ENCODE measurements at places on chromosomes 6 and 20. TPM values are rescaled to one million over a fixed set of nuclear protein-coding genes. Genes with fewer than 3 reads are reported as not detected.

DNA sequence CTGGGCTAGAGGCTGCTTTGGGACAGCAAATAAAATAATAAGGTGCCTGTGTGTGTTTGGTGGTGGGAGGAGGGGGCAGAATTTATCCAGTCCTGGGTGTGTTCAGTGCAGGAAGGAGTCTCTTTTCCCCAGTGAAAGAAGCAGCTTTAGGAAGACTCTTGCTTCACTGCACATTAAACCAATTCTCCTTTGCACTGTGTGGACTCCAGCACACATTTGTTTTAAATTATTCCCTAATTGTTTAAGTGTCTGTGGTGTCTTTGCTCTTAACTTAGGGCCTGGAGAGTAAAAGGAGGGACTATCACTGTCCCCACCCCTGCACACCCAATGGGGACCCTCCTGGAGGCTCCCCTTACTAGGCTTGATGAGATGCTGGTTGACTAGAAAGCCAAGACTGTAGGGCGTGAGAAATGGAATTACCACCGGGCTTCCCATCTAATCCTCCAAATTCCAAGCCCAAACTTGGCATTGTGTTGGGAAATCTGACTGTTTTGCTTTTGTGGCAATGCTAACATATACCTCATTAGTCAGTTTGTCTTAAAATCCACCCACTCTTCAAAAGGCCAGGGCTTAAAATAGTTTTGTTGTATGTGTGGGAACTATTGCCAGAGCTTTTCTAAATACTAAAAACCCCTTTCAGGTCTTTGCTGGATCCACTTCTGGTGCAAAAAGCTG is 13.5 kb upstream of the DAAM2 start:
- no peak for DNase-seq
- no peaks in the 10 kb centered on the region for H3K4me1 ChIP-seq
- no peaks in the 10 kb centered on the region for H3K27me3 ChIP-seq
- H3K36me3 ChIP-seq: no peaks in the 10 kb centered on the region

GRCh38 chr6:168698923-168699322 is 257.9 kb downstream of the SMOC2 start:
- H3K36me3 ChIP-seq: no peaks in the 10 kb centered on the region
- DNase-seq: no peak
- no peaks in the 10 kb centered on the region for H3K27me3 ChIP-seq
- H3K4me3 ChIP-seq: no peak overlapping the region
- no peak overlapping the region for H3K27ac ChIP-seq

DNA sequence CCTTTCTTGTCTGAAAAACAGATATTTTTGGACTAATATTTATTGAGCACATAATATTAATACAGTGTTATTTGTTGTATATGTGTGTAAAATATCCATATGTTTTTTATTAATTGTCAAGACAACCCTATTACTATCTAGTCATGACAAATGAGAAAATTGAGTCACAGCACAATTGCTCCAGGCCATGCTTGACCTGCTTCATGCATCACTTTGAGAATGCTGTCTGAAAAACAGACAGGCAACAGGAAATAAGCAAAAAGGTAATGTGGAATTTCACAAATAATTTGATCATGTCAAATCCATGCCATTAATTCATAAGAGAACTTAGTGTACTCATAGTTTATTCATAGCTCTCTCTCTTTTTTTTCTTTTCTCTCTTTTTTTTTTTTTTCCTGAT is 246.5 kb downstream of the RIMS1 start:
- no peak for DNase-seq
- no peak overlapping the region for H3K4me3 ChIP-seq
- no peaks in the 10 kb centered on the region for H3K4me1 ChIP-seq
- no peaks in the 10 kb centered on the region for H3K36me3 ChIP-seq
- no peaks in the 10 kb centered on the region for H3K27me3 ChIP-seq

- H3K4me3 ChIP-seq: no peak overlapping the region
- H3K27ac ChIP-seq: no peak overlapping the region
- H3K27me3 ChIP-seq: no peaks in the 10 kb centered on the region
- no peaks in the 10 kb centered on the region for H3K4me1 ChIP-seq
Observed at GRCh38 chr20:52936351-52937340, 35.5 kb upstream of the TSHZ2 start.

GRCh38 chr6:147839708-147840610 is 331.5 kb downstream of the SAMD5 start:
- H3K27ac ChIP-seq: no peak overlapping the region
- no peak overlapping the region for H3K4me3 ChIP-seq
- H3K36me3 ChIP-seq: no peaks in the 10 kb centered on the region
- DNase-seq: no peak

GRCh38 chr6:94478133-94479005 is 1059.0 kb upstream of the EPHA7 start:
- H3K4me1 ChIP-seq: no peaks in the 10 kb centered on the region
- no peak overlapping the region for H3K27ac ChIP-seq
- DNase-seq: no peak
- H3K27me3 ChIP-seq: no peaks in the 10 kb centered on the region

GRCh38 chr20:17651129-17651759 is 30.8 kb downstream of the RRBP1 start:
- no peak overlapping the region for H3K27ac ChIP-seq
- H3K4me3 ChIP-seq: no peak overlapping the region
- H3K27me3 ChIP-seq: no peaks in the 10 kb centered on the region
- H3K36me3 ChIP-seq: no peaks in the 10 kb centered on the region

- H3K27ac ChIP-seq: no peak overlapping the region
- peaks cover 13% of the 10 kb centered on the region for H3K4me1 ChIP-seq
- H3K36me3 ChIP-seq: no peaks in the 10 kb centered on the region
- no peaks in the 10 kb centered on the region for H3K27me3 ChIP-seq
Observed at GRCh38 chr20:884983-885952, 30.9 kb downstream of the ANGPT4 start.

GRCh38 chr6:116545651-116546050 is at the start of gene TRAPPC3L:
TSS of gene TRAPPC3L (minus strand) at chr6:116545684. CDS start at chr6:116545514, 170 bp downstream.
- no peak within 1 kb of the TSS for H3K27ac ChIP-seq
- no peak within 1 kb of the TSS for H3K4me3 ChIP-seq
- no peaks in the 10 kb centered on the region for H3K4me1 ChIP-seq
- no peaks in the 10 kb centered on the region for H3K36me3 ChIP-seq

Gene TAGAP
- 2.0 TPM for total RNA-seq

Data from thyroid gland (tissue), 4 donors.